Activated CD8-positive, alpha-beta memory T cell treated with anti-CD3 and anti-CD28 coated beads, Interleukin-2, amount 10 ng/mL, durations not matched to agents 7 days and 5 days (primary cell): ENCODE measurements at places on chromosomes 7 and 10. TPM values are rescaled to one million over a fixed set of nuclear protein-coding genes. Genes with fewer than 3 reads are reported as not detected.

DNA sequence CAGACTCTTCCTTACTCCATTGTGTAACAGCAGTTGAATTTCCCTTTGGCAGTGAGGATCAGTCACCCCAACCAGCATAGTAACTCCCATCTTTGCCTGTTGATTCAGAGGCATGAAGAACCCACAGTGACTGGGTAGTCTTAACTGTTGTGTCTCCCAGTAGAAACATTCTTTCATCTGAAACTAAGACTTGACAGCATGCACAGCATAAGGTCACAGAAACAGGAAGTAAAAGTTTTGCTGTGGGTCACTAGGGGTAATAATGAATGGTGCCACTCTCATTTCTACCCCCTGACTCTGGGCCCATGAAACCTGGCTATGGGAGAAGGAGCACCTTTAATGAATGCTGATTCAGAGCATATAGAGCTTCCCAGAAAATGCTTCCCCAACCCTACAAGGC lies 8.3 kb upstream of the FRMPD2 start:
- DNase-seq, result no peak

DNA sequence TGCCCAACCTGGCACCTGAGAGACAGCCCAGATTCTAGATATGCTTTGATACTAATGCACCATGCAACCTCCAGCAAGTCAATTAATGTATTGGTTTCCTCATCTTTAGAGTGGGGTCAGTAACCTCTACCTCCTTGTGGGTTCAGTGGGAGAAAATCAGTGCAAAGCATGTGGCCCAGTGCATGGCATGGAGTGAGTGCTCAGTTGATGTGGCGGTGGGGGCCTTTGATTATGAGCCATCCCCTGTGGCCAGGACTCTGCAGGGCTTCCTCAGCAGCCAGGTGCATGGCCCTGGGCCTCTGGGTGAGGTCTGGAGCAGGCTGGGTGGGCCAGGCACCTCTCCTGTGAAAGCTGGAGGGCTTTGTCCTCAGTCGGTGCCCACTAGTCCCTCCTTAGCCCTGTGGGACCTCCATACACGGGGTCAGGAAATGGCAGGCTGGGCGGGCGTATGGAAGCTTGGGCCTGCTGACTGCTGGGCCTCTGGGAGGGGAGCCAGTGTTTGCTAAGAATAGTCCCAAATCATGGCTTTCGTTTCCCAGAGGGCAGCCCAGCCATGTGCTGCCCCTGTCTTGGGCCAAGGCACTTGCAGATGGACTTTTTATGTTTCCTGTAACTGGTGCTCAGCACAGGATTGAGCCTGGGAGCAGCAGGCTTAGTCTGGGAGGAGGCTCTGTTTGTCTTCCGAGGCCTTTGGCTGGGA lies 3.4 kb downstream of the PALD1 start:
- DNase-seq, result no peak

- peak; percentile 69 for DNase-seq
These were observed at the start of gene GPR158 for GRCh38 chr10:25174461-25175230. Gene GPR158 (plus strand): TSS chr10:25175001. CDS start chr10:25175421, 420 bp downstream.

Gene FXYD4
- 0.37 TPM for total RNA-seq

DNA sequence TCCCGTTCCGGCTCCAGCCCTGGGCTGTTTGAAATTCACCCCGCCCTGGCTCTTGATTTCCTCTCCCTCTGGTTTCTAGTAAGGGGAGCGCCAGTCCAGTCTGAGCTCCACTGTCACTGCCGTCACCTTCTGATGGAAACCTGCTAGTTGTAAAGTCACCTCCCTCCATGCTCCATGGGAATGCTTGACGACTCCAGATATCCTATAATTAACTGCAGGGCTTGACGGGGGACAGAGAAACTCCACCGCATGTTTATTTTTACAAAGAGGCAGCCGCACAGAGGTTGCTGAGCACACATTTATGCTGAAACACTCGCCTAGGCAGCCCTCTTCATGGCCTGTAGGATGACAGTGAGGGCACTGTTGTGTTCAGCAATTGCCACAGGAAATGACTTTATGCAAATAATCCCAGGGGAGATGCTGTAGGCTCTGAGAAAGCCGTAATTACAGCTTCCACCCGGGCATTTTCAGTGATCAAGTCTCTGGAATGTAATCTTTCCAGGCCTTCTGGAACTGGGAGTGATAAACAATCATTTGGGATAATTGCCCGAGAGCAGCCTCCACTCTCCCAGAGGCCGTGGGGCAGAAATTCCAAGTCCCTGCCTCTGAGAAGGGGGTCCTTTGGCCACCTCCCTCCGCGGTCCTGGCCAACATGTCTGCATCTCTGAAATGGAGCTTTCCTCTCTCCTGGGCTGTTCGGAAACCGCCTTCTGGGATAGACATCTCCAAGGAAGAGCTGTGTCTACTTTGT lies 300.5 kb downstream of the KLF6 start:
- no peak for DNase-seq

DNA sequence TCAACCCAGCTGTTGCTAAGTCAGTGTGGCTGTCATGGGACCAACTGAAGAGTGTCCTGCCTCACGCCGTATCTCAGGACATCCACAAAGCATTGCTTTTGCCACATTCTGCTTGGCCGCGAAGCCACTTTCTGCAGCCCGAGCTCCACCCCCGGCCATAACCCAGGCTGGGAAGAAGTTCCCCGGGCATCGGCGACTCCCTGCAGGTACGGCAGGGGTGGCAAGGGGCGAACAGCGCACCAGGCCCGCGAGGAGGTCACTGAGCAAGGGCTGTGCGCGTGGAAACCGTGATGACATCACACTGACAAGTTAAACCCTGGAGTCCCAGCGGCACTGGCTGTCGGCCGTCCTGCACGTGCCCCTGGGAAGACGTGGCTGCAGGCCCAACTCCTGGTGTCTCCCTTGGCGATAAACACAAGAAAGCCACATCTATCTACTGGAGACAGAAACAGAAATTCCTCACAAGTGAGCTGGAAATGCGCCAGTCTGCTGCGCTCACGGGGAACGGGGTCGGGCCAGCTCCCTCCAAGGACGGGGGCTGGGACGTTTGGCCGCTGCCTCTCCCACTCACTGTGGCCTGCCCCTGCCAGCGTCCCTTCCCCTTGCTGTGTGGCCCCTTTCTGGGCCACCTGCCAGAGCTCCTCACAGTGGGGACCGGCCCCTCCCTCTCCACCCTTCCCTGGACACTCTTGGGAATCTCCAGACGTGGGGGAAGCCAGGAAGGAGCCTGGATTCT lies 326.3 kb downstream of the DNAJB6 start:
- no peak for DNase-seq

DNA sequence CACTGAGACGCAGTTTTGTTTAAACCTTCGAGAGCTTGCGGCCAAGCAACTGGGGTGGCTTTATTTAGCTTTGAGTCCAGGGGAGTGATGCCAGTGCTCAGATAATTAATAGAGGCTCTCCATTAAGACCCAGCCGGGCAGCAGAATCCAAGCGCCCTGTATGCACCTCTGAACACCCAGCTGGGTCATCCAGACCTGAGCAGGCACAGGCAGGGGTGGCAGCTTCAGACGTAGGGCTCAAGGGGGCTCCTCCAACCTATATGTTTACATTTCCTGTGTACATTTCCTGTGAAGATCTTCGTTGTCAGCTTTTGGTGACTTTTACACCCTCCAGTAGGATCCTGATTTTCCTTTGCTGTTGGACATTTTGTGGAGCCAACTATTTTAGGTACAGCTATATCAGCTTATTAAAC lies 719.5 kb downstream of the LRMDA start:
- no peak for DNase-seq

DNA sequence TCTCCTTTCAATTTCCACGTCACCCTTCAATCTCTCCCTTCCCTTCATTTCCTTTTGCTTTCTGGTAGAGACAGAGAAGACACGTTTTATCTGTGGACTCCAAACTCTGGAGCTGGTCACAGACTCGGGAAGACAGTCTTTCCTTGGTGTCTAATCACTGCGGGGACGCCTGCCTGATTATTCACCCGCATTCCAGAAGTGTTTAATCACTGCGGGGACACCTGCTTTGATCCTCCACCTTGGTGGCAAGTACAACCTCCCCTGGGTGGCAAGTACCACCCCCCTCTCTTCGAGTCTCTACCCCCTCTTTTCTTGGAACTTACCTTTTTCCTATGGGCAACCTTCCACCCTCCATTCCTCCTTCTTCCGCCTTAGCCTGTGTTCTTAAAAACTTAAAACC lies 15.3 kb upstream of the LRRC61 start:
- no peak for DNase-seq

Gene LBX1
- not detected for total RNA-seq

Gene TSPAN12
- total RNA-seq, result not detected

DNA sequence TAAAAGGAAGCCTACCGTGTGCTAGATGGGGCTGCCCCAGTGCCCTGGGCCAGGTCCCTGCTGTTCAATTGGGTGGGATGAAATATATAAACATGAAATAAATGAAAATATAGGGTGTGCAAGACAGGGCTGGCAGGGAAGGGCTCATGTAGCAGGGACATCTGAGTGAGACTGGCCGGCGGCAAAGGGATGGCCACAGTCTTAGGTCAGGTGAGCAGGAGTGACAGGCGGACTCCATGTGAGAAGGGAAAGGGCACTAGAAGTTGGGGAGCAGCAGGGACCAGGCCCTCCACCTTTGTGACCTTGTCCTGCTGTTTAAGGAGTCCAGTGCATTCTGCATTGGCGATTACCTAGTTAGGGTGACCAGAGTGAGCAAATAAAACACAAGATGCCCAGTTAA lies 207.6 kb upstream of the ZNF32 start:
- peak; percentile 9 for DNase-seq

DNA sequence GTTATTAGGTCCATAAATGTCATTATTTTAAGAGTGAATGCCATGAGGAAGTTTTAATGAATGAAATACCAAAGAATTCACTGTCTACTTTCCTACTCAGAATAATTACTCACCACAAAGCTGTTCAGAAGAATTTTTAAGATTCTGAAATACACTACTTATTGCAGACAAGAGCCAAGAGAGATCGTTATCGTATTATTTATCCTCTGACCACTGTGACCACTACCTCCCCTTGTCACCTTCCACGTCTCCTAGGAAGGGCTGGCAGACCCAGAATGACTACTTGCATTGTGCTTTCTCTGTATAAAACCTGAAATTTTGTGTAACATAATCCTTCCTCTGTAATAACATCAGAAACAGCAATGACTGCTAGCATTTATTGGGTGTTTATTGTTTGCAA lies 81.9 kb downstream of the ABCB5 start:
- DNase-seq, result no peak

DNA sequence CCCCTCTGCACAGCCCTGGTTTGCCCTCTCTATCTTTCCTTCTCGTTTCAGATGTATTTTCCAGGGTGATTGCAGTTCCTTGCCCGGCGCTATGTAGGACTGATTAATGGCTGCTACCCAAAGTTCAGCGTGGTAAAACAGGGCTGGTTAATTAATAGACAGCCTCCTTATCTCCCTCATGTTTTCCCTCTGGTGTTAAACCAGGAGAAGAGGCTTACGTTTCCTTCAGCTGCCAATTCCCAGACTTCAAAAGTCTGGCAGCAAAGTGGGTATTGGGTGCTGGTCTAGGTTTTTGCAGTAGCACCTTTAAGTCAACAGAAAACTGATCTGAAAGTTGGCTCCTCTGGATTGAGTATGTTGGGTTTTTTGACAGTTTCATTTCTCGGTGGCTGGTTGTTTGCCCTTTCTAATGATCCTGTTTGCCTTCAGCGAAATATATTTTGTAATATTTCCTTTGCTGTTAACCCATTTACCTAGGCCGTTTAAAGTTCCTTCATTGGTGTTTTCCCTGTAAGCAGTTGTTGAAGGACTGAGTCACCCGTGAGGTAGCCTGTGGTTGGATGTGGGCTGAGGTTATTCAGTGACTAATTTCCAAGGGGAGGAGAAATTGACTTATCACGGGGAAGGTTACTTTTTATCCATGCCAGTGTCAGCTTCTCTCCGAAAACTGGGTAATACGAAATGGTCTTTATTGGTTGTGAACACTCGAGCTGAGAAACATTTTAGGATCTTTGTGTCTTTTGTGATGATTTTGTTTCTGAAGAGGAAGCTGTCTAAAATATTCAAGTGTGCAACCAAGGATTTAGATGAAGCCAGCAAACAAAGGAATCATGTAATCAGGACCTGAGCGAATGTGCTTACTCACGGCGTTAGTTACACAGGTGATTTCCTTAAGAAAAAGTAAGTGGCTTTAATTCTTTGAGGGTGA lies 257.2 kb downstream of the KIAA1217 start:
- peak; percentile 71 for DNase-seq

DNA sequence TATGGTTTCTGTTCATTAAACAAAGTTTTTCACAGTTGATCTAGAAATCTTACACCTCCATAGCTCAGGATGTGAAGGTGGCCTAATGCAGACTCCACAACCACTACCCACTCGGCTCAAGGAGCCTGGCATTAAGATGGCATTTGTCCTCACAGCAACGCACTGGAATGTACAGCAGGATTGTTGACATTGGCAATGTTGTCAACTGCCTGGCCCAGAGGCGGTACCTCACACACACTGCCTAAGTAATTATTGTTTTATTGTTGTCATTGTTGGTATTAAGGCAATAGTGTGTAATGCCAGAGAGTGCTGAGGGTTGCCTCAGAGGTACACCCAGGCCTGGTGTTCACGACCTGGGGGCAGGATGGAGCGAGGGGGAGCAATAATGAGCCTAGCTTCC lies 38.3 kb downstream of the LRRC18 start:
- DNase-seq, result no peak

DNA sequence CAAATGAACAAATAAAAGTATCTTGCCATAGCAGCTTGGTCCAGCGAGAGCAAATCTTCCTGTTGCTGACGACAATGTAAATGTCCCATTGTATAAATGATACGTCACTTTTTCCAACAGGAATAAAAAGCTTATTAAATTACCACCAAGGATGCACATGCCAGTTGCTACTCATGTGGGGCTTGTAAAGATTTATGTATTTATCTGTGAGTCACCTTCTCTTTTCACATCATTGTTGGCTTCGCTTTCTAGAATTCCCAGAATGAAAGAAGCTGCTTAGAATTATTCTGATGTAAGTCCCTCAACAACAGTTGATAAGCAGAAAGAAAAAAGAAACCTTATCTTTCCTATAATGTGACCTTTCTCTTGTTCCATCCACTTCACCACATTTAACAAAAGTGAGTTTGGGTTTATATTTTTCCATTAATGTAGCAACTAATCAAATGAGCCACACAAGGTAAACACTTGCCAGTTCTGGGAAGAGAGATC lies 22.4 kb downstream of the DNAJC12 start:
- DNase-seq, result no peak

- DNase-seq, result no peak
These were observed 5.9 kb downstream of the AGR3 start for GRCh38 chr7:16875861-16876260.

GRCh38 chr7:44537442-44537841 lies 3.7 kb downstream of the NPC1L1 start:
- no peak for DNase-seq

DNA sequence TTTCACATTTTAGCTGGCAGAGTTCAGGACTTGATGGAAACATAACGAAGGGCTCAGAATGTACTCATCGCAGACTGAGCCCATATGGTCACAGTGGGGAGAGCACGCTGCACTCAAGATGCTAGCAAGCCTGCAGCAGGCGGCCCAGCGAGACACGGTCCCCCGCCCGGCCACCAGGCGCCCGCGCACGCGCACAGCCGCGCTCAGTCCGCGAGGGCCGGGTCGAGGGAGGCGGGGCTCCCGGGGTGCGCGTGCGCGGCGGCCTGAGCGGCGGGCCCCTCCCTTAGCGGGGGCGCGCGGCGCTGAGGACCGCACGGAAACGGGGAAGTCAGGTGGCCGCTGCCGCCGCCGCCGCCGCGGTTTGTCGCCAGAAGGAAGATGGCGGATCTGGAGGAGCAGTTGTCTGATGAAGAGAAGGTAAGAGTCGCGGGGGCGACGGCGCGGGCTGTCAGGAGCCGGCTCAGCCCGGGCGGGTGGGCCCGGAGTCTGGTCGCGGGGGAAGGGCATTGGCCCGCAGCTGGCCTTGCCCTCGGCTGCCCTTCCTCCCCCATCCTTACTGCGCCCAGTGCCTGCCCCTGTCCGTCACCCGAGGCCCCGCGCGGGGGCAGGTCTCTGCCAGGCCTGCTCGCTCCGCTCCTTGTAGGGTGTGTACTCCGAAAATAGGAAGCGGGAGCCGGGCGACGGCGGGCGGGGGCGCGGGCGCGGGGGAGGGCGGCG lies at the start of gene CAPZA2:
CAPZA2 (plus strand) TSS at position 354 of the 717 bp plus-strand sequence; CDS start at position 379, 25 bp downstream.
- DNase-seq, result peak; percentile 94
